ENCODE measurements at places on chromosomes 2 and 18.

- no peak for DNase-seq
Observed at GRCh38 chr2:45882707-45883602, 231.5 kb downstream of the PRKCE start.

DNA sequence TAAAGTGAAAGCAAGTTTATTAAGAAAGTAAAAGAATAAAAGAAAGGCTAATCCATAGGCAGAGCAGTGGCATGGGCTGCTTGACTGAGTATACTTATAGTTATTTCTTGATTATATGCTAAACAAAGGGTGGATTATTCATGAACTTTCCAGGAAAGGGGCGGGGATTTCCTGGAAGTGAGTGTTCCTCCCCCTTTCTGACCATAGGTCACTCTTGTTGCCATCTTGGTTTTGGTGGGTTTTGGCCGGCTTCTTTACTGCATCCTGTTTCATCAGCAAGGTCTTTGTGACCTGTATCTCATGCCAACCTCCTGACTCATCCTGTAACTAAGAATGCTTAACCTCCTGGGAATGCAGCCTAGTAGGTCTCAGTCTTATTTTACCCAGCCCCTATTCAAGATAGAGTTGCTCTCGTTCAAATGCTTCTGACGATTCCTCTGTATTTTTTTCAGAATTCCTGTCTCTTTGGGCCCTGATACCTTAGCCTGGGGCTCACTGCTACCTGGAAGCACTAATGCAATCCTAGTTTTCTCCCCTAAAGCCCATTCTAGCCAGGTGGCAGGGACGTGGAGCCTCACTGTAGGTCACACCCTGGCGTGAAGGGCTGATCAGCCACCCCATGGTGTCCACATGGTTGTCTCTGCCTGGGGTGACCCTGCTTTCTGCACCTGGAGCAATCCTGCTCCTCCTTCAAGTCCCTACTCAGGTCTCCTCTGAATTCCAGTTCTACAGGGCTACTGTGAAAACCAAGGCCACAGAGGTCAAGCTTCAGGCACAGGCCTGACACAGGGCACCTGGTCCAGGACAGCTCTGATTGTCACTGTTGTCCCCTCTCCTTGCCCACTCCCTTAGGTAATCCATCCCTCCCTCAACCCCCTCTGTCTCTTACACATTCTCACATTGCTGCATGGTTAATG lies 6.0 kb upstream of the SLC35F6 start:
- no peak for DNase-seq

DNA sequence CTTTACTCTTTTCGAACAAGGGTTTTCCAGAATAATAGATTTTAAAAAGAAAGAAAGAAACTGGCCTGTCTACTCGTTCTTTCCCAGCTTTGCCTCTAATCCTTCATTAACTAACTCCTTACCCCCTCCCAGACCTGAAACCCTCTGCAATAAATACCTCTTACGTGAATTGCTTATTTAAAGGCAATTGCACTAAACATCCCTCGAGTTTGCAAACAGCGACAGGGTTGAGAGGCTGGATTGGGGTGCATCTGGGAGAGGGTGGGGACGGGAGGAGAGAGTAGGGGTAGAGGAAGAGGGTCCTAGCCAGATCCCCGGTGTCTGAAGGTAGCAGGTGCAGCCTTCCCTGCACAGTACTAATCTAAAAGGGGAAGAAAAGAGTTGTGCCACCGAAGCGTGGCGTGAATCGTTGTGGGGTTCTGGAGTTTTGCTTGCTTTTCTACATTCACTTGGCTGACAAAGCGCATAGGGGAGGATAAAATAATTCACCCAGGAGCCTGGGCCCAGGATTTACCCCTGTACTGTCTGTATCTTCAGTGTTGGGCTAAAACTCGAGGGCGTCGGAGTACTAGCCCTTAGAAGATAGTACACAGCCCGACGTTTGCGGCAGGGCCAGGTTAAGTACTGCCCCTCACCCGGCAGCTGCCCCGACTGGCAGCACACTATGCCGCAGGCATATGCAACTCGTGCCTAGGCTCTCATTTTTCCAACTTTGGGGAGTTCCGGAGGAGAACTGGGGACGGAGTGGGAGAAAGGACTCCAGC lies 1.9 kb upstream of the NEUROD1 start:
- peak; percentile 20 for DNase-seq

- no peak for DNase-seq
Observed at GRCh38 chr2:2166881-2167280, 164.2 kb downstream of the MYT1L start.

- no peak for DNase-seq
Observed at GRCh38 chr2:172597176-172597842, 41.4 kb downstream of the PDK1 start.

All from dorsolateral prefrontal cortex (tissue), 122 donors.